ENCODE measurements at places on chromosomes 7 and 10.

DNA sequence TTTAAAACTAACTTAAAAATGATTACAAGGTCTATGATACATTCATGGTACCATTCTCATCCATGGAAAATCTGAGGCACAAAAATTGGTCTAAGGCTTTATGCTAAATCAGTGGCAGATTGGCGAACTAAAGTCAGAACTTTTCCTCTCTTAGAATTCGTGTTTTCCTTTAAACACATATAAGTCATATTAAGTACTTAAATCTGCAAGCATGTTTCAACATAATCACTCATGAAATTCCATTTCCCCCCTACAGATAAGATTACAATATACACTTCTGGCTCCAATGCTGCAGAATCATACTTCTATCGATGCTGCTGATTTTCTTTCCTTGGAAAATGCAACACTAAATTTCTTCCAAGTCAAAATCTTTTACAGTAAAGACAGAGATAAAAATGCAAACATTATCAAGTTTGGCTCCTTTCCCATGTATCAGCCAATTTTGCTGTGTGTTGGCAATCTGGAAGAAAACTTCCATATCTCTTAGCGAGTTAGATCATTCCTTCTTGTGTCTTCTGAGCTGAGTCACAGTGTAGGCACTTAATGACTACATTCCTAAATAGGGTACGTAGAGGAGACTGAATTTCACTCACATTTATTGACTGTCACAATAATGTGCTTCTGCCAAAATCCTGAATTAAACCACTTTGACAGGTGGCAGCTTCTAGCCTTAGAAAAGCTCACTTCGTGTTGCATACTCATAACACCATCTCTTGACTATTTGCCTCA lies 76.4 kb upstream of the LRRC17 start:
- DNase-seq, result no peak

DNA sequence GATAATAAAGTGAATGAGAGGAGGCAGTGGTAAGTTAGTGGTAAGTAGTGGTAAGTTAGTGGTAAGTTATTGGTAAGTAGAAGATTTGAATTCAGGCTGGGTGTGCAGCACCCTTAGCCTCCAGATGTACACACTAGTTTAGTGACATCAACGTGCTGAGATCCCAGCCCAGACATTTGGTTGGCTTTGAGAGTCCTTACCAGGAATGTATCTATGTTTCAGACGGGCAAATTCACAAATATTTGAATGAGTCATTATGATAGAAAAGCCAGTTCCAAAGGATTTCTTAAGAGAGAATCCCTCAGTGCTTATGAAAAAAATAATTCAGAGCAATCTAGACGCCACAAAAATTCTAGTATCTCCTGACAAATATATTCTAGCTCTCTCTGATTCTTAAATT lies 70.0 kb downstream of the ARL4A start:
- no peak for DNase-seq

- no peak for DNase-seq
Measured at GRCh38 chr10:28559618-28560017, 26.7 kb downstream of the WAC start.

GRCh38 chr7:128838981-128839731 lies 8.9 kb downstream of the FLNC start:
- no peak for DNase-seq

DNA sequence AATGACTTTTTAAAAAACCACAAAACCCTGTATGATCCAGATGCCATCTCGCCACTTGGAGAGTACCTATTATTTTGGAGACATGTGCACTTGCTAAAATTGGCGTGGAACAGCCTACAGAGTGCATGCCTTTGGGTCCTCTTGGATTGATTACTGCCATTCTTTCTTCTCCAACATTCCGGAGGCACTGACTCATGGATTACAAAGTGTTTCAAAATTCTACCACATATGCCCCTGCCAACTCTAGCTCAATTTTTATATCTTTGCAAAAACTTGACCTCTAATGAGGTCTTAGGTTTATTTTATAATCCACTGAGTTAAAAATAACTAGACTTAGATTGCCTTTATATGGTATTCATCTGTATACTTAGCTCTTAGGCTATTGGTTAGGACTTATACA lies 55.8 kb upstream of the KIF5B start:
- DNase-seq, result no peak

DNA sequence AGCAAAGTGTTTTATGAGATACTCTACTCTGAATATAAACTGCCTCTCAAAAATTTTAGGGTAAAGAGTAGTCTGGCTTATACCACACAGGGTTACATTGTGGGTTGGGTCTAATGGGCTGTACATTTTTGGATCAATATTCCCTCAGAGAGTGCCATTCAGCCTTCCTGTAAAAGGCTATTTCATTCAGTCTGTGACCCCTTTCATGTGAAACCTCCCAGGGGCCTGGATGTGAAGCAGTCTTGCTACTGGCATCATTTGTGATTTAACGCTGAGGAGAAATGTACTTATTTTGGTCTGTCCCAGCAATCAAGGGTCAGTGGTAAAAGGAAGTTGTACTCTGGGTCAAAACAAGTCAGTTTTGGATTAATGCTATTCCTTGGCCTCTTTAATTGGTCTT lies 71.8 kb upstream of the PRKG1 start:
- DNase-seq, result no peak

DNA sequence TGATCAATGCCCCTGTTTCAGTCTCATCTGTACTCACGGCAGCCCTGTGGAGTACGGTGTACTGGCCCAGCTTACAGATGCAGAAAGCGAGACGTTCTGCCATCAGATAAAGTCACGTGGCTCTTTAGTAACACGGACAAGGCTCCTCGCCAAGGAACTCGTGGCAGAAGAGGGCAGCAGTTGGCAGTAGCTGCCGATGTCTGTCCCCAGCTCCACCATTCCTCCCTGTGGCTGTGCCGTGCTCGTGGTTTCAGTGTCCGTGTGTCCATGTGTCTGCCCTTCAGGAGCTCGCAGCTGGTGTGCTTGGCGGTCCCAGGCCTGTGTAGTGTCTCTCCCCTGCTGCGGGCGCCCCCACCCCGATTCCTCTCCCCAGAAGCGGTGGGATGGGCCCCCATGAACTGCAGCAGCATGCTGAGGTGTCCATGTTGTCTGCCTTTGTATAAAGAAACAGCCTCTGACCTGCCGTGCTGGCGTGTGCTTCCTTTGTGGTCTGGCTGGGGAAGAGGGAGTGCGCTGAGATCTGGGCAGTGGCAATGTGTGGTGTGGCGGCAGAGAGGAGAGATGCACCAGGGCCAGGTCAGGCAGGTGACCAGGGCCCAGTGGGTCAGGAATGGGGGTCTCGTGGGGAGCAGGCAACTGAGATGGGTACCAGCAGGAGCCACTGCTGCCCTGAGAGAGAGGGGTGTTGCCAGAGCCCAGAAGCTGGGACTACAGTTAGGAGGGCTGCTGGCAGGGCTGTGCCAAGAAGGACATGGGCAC lies 9.8 kb downstream of the RHBDD2 start:
- no peak for DNase-seq

DNA sequence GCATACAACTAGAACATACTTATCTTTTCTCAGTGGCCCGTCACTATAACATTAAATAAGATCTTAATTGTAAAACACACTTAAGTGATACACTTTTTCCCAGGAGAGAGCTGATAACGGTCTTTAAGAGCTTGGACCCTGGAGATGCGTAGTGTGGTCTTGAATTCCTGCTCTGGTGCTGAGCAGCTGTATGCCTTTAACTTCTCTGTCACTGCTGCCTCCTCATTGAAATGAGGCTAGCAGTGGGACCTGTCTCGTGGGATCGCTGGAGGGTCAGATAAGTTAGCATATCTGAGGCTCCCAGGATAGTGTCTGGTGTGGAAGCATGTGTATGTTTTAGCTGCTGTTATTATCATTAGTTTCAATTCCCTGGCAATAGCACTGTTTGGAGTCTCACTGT lies 194.9 kb downstream of the SDK1 start:
- no peak for DNase-seq

- DNase-seq, result no peak
Measured at GRCh38 chr7:69657985-69658384, 59.7 kb downstream of the AUTS2 start.

GRCh38 chr10:87842220-87842641 lies 21.1 kb downstream of the KLLN start:
- DNase-seq, result no peak

DNA sequence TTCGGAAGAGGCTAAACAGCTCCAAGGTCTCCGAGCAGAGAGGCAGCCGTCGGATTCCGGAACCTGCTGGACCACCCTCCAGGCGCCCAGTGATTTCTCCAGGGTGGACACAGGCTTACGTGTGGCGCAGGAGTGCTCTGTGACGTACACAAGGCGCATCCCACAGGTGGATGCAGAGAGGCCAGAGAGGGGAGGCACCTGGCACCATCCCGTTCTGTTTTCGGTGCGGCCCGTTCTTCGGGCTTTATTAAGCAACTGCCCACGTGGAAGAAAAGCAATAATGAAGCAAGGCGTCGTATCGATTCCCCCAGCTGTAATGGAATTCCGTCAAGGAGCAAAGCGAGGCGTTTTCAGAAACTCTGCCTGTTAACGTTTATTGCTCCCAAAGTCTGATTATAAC lies 163.6 kb downstream of the PTPRN2 start:
- no peak for DNase-seq

DNA sequence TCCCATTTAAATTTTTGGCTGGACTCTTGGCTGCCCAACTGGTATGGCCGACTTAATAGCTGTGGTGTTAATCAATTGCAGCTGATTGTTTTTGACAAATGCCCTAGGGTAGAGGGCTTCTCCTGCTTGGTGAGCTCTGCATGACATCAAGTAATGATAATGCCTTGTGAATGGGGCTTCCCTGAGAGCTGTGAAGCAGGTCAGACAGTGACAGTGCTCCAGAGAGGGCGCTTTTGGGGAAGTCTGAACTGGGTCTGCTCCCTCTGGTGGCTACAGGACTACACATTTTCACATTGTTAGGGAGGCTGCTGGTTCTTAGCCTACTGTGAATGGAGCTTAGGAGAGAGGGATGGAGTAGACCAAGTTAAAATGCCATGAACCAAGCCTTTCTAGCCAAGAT lies 98.8 kb downstream of the SDK1 start:
- DNase-seq, result no peak

GRCh38 chr7:111892588-111892987 lies 313.6 kb downstream of the DOCK4 start:
- DNase-seq, result no peak

GRCh38 chr7:97012365-97013133 lies 7.2 kb downstream of the DLX6 start:
- DNase-seq, result no peak

GRCh38 chr10:119337796-119338432 lies 130.5 kb downstream of the GRK5 start:
- no peak for DNase-seq

- no peak for DNase-seq
Measured at GRCh38 chr7:33379891-33380525, 250.6 kb downstream of the BBS9 start.

GRCh38 chr7:130950054-130950453 lies 216.0 kb upstream of the KLF14 start:
- DNase-seq, result no peak

DNA sequence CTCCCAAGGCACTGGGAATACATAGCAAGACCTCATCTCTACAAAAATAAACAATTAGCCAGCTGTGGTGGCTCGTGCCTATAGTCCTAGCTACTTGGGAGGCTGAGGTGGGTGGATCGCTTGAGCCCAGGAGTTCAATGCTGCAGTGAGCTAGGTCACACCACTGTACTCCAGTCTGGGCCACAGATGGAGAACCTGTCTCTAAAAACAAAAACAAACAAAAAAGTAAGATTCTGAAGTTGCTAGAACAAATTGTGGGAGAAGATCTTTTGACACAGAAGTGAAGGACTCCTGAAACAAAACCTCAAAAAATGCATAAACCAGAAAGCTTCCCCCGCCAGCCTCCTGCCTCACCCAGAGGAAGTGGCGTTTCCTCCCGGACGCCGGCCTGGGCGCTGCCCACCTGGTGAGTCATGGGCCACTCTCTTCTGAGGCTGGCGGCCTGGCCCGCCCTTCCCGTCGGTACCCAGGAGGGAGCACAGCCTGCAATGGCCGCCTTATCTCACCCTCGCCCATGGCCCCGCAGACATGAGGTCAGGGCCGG lies 25.4 kb upstream of the ELN start:
- no peak for DNase-seq

- DNase-seq, result no peak
Measured at GRCh38 chr10:94640562-94640961, 43.0 kb upstream of the CYP2C18 start.

- no peak for DNase-seq
Measured at GRCh38 chr10:130615457-130615856, 479.3 kb downstream of the GLRX3 start.

GRCh38 chr7:129949292-129950133 lies 3.2 kb downstream of the UBE2H start:
- no peak for DNase-seq

- no peak for DNase-seq
Measured at GRCh38 chr10:14153570-14154055, 177.1 kb downstream of the FRMD4A start.

- no peak for DNase-seq
Measured at GRCh38 chr7:135192914-135193536, 18.3 kb downstream of the WDR91 start.

DNA sequence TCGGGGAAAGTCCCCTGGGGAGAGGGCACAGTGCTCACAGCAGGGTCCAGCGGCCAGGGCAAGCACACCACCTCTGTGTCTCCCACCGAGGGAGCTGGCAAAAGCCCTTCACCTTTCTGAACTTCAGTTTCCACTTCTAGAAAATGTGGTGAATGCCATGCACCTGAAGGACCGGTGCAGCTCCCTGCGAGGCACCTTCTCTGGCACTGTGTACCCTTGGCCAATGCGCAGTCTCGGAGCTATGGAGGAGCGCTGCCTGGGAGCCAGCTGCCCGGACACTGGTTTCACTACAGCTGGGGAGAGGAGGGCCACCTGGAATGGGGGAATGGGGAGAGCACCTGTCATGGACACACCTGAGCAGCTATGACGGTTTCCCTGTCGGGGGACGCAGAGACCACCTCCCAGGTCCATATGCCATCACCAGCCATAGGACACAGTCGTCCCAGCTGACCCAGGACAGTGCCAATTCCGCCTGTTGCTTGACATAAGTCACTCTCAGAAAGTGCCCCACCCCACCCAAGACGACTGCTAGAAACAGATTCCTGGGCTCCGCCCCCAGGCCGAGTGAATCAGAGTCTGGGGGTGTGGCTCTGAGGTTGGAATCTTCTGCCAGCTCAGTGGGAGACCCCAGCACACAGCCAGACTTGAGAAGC lies 16.8 kb downstream of the RASGEF1A start:
- no peak for DNase-seq

DNA sequence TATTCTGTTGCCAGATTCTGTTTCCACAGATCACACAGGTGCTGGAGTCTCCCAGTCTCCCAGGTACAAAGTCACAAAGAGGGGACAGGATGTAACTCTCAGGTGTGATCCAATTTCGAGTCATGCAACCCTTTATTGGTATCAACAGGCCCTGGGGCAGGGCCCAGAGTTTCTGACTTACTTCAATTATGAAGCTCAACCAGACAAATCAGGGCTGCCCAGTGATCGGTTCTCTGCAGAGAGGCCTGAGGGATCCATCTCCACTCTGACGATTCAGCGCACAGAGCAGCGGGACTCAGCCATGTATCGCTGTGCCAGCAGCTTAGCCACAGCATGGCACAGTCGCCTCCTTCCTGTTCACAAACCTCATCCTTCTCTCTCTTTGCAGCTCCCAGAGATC lies 237.5 kb upstream of the PRSS1 start:
- DNase-seq, result no peak
